Suprapubic skin (tissue), 4 donors: ENCODE measurements at places on chromosomes 7 and 10.
A peak's percentile ranks its signal among the peaks of the same experiment; 100 is the strongest.

GRCh38 chr7:19069842-19070241 is 47.6 kb downstream of the TWIST1 start:
- no peak overlapping the region for H3K4me3 ChIP-seq
- H3K4me1 ChIP-seq: no peaks in the 10 kb centered on the region
- H3K36me3 ChIP-seq: no peaks in the 10 kb centered on the region
- H3K27me3 ChIP-seq: no peaks in the 10 kb centered on the region

GRCh38 chr10:121316432-121316831 is 281.8 kb downstream of the FGFR2 start:
- H3K36me3 ChIP-seq: no peaks in the 10 kb centered on the region
- peaks cover 12% of the 10 kb centered on the region for H3K4me1 ChIP-seq
- no peak overlapping the region for H3K4me3 ChIP-seq
- no peak overlapping the region for H3K27ac ChIP-seq
- no peak for DNase-seq

GRCh38 chr7:114670676-114671075 is 251.2 kb upstream of the MDFIC start:
- H3K27me3 ChIP-seq: no peaks in the 10 kb centered on the region
- no peak for DNase-seq
- H3K36me3 ChIP-seq: no peaks in the 10 kb centered on the region

DNA sequence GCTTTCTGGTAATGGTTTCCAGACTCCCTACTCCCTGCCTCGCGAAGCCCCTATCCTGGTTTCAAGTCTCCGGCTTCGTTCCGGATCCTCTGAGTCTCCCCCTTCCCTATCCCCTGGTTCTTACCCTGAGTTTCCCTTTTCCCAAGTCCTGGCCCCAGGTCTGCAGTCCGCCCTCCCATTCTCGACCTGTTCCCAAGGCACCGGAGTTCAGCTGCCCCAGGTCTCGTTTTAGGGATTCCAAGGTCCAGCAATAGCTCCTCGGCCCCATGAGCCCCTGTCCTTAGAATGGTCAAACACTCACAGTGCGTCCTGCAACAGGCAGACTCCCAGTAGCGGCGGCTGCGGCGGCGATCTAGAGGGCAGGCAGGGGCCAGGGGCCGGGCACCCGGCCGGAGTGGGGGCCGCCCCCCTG is 274 bp downstream of the PITX3 start:
- no peaks in the 10 kb centered on the region for H3K27me3 ChIP-seq
- H3K4me1 ChIP-seq: peaks cover 27% of the 10 kb centered on the region
- H3K36me3 ChIP-seq: no peaks in the 10 kb centered on the region
- H3K4me3 ChIP-seq: peak overlapping the region; percentile 59
- DNase-seq: no peak

- no peak for DNase-seq
- no peaks in the 10 kb centered on the region for H3K27me3 ChIP-seq
- no peak overlapping the region for H3K4me3 ChIP-seq
- no peak overlapping the region for H3K27ac ChIP-seq
- no peaks in the 10 kb centered on the region for H3K4me1 ChIP-seq
These were observed 328.2 kb downstream of the GLRX3 start for GRCh38 chr10:130464426-130464825.

DNA sequence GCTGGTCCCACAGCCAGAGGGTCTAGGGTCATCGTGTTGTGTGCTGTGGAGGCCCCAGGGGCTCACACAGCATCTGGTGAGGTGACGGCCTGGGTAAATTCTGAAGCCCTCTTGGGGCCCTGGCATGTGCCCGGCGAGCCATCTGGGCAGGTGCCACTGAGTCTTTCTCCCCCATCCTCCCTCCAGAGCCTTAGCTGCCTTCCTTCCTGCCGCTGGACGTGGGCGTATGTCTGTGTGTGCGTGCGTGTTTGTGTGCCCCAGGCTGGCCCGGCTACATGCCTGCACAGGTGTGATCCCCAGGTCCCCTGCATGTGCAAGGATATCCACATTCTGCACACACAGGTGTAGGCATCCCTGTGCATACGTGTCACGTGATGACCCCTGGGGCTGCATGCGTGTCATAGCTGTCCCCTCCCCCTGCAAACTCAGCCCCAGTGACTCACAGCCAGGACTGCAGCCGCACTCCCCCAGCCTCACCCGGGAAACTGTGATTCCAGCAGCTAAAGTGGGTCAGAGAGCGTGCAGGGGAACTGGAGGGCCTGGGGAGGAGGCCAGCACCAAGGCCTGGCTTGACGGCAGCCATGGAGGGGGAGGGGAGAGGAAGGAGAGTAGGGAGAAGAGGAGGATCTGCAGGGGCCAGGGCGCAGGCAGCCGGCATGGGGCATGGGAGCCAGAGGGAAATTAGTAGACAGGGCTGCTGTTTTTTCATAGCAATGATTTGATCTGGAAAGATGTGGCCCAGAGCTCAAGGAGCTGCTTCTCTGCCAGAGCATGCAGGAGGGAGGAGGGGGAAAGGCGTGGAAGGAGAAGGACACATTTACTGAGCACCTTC is 46.4 kb downstream of the ELFN1 start:
- no peak overlapping the region for H3K27ac ChIP-seq
- H3K36me3 ChIP-seq: no peaks in the 10 kb centered on the region
- no peak for DNase-seq
- peaks cover 29% of the 10 kb centered on the region for H3K4me1 ChIP-seq
- H3K27me3 ChIP-seq: peaks cover 5% of the 10 kb centered on the region

- peaks cover 11% of the 10 kb centered on the region for H3K4me1 ChIP-seq
- no peak overlapping the region for H3K27ac ChIP-seq
- no peaks in the 10 kb centered on the region for H3K27me3 ChIP-seq
- no peaks in the 10 kb centered on the region for H3K36me3 ChIP-seq
- DNase-seq: no peak
These were observed 28.0 kb downstream of the GRK5 start for GRCh38 chr10:119235356-119235755.

- no peaks in the 10 kb centered on the region for H3K4me1 ChIP-seq
- no peak overlapping the region for H3K4me3 ChIP-seq
- DNase-seq: no peak
- no peak overlapping the region for H3K27ac ChIP-seq
- no peaks in the 10 kb centered on the region for H3K27me3 ChIP-seq
- no peaks in the 10 kb centered on the region for H3K36me3 ChIP-seq
These were observed 284.9 kb upstream of the COBL start for GRCh38 chr7:51601461-51601860.

GRCh38 chr7:74684473-74684872 is 27.0 kb downstream of the GTF2I start:
- no peak overlapping the region for H3K27ac ChIP-seq

DNA sequence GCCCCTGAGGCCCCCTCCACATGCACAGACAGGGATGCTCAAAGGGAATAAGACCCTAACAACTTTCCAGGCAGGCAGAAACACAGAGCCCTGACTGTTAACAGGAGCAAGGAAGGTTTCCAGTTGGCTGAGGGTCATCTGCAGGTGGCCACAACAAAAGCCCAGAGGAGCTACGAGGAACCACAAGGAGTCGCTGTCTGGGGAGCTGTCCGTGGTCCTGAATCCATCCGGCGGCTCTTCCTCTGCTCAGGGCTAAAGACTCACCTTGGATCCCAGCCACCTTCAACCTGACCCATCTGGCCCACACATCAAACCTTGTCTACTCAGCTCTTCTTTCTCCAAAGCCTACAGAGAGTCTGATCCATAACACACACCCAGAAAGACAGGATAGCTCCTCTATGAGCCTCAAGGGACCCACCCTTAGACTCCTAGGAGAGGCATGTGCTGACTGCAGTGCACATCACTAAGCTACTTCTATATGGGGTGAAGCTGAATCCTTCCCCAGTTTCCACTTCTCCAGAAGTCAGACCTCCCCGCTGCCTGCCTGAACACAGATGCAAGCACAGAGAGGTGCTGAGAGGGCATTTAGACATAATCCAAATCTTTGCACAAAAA is 104.0 kb downstream of the SLIT1 start:
- no peaks in the 10 kb centered on the region for H3K36me3 ChIP-seq
- H3K4me3 ChIP-seq: no peak overlapping the region
- no peak overlapping the region for H3K27ac ChIP-seq
- no peaks in the 10 kb centered on the region for H3K4me1 ChIP-seq
